ENCODE measurements at places on chromosomes 7 and 10.

GRCh38 chr10:74238516-74238915 lies 87.5 kb downstream of the ADK start:
- DNase-seq: no peak

DNA sequence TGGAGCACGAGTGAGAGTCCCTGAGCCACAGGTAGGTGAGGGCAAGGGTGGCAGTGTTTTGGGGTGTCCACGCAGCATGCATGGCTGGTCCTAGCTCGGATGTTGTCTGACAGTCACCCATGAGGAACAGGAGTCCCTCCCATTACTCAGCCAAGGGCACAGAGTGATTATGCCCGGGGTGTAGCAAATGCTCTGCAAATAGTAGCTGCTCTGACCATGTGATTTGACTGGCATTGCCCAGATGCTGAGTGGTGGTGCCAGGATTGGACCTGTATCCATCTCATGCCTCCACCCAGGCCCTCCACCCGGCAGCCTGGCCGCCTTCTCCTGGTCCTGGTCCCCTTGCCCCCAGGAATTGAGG lies 150.8 kb downstream of the GRK5 start:
- no peak for DNase-seq

DNA sequence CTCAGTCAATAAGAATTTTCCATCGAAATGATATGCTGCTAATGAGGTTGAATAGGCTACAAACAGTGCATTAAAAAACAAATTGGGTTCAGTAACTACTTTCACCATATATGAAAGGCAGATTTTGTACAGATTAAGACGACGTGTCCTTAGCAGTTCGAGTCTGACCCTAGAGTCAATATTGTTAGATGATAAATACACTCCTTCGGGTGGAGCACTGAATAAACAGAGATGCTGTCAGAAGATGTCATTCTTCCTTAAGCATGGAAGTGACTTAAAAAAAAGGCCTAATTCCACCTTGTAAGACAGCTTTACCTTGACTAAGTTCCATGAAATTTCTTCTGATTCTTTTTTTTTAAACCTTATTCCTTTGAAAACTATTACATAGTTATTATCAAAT lies 5.8 kb upstream of the AGR2 start:
- peak; percentile 43 for DNase-seq

DNA sequence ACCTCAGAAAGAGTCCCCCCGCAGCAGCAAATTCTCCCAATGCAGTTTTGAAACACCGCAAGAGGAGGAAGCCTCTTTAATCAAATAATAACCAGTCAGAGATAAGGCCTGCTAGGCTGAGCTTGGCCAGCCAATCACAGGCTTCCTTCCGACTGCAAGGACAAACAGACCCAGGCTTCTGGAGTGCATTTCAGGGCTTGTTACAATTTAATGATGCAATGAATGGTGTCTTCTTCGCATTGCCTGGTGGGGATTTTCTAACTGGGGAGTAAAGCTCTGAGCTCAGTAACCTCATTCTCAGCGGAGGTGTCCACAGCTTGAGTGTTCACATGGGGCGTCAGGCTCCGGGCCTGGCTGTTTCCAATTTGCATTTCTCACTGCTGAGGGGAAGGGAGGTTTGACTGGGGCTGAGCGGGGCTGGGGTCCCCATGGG lies 31.8 kb upstream of the GPAM start:
- DNase-seq: no peak

DNA sequence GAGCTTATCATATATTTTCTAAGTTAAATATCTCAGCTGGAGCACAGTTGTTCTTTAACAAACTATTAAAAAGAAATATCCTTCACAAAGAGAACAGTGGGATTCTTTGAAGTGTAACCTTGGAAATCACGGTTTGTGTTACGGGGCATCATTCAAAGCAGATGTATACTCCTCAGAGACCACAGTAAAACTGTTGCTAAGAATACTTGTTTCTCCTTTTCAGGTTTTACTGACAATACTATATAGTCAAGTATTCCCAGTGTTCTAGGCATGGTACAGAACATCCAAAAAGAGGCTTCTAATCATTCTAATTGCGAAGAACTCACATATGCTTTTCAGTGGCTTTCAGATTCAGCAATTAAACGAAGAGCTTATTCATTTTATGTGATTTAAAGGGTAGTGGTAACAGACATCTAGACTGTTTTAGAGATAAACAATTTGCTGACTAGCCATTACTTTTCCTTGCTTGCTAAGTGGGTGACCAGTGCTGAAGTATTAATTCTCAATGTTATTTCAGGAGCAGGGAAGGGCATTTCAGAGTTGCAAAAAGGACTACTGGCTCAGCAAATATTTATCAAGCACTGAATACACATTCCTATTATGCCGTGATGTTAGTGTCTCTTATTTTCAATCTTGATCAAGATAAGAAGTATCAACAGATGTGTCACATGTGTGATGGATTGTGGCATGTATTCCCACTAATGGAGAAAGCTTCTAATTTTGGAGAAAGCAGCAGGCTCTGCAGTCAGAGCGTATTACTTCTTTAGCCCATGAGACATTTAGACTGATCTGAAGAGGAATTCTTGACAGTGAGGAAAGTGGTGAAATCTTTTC lies 236.8 kb downstream of the RNLS start:
- DNase-seq: no peak

GRCh38 chr10:27312854-27313253 lies 72.3 kb upstream of the ACBD5 start:
- DNase-seq: no peak

Data from bronchial epithelial cell (primary cell).